ENCODE measurements at places on chromosomes 5 and 9.
A peak's percentile ranks its signal among the peaks of the same experiment; 100 is the strongest.

DNA sequence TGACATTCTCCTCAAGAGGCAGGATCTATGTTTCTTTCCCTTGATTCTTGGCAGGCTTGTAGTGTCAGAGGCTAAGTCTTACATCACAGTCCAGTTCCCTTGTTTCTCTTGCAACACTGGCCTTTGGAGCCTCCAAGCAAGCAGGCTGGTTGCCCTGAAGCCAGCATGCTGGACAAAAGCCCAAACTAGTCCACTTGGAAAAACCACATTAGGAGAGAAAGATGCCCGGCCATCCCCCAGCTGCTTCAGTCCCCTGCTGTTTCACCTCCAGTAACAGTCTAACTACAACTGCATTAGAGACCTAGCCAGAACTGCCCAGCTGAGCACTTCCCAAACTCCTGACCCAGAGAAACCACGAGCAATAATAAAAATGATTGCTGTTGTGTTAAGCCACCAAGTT, 87.6 kb downstream of the ADAMTS6 start:
- DNase-seq = no peak

GRCh38 chr9:5869315-5870019, 21.2 kb upstream of the MLANA start:
- DNase-seq = no peak

- no peak for DNase-seq
Observed at GRCh38 chr5:38382898-38383297, 124.5 kb downstream of the EGFLAM start.

DNA sequence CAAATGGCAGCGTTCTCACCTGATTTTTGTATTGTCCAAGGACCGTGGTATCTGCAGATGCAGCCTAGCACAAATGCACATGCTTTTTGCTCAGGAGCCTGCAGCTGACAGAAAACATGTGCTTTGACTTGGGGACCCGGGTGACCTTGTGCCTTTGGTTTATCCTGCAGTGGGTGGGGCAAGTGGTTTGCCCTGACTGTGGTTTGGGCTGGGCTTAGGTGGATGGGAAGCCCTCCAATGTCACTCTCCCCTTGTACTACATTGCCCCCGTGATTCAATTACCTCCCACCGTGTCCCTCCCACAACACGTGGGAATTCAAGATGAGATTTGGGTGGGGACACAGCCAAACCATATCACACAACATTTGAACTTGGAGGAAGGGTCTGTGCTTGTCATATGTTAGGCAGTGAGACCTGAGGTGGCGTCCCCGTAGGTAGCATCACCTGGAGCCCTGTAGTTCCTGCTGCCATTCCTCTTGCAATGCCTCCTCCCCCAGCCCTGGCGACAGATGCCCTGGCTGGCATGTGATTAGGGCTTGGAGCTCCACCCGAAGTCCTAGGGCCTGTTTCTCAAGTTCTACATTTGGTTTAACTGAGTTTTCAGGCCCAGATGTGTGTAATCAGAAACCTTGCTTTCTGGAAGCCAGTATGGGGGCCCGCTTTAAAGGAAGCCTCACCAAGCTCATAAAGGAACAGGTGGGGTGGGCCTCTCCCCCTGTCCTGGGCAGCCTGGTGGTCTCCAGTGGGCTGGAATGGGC, 2.1 kb downstream of the ANKRD33B start:
- DNase-seq = peak; percentile 16

- no peak for DNase-seq
Observed at GRCh38 chr5:68180121-68181038, 35.2 kb upstream of the PIK3R1 start.

DNA sequence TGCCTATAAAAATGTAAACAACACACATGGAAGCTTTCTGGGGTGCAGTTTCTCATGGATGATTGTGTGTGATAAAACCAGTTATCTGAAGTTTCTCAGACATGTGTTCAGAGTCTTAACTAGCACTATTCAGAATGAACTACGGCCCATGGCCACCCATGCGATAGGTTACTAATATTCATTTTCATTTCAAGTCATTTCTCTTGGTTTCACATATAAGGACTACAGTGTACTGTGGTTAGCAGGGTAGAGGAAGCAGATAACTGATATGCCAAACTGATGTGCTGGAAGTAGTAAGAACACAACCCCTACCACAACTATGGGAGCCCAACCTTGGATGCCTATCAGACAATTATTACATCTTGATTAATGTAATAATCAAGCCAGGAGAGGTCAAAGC, 372.1 kb downstream of the DTWD2 start:
- no peak for DNase-seq

GRCh38 chr9:126965077-126965476, 50.5 kb downstream of the RALGPS1 start:
- DNase-seq = no peak

- DNase-seq = no peak
Observed at GRCh38 chr5:444226-444625, 1.2 kb downstream of the EXOC3 start.

DNA sequence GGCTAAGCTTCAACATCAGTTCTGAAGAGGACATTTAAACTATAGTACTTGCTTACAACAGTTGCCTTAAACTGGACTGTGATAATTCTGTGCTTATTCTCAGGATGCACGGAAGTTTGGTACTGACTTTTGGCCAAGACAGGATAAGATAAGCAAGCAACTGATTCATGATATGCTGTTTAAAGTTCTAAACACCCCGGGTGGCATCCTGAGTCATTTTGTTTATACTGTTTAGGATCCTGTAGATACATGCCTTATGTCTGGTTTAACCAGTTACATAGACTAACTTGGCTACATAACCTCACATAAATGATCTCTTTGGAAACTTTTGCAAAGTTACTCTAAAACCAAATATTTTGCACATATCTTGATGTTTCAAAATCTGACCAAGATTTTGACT, 95.9 kb downstream of the CDH9 start:
- no peak for DNase-seq

- DNase-seq = no peak
Observed at GRCh38 chr5:125987677-125988255, 435.4 kb upstream of the GRAMD2B start.

GRCh38 chr5:141878186-141878710, at the start of gene PCDH1:
Gene PCDH1, minus strand, starts transcription at chr5:141878410. Its CDS starts 148 bp downstream, at chr5:141878262.
- peak; percentile 22 for DNase-seq

GRCh38 chr5:160472482-160472881, 50.8 kb downstream of the PTTG1 start:
- no peak for DNase-seq

GRCh38 chr5:63655043-63655442, 307.2 kb downstream of the HTR1A start:
- no peak for DNase-seq

- peak; percentile 92 for DNase-seq
Observed at GRCh38 chr9:114397848-114398605, 10.2 kb upstream of the AKNA start.

GRCh38 chr5:80324912-80325311, 5.1 kb downstream of the SPZ1 start:
- no peak for DNase-seq

DNA sequence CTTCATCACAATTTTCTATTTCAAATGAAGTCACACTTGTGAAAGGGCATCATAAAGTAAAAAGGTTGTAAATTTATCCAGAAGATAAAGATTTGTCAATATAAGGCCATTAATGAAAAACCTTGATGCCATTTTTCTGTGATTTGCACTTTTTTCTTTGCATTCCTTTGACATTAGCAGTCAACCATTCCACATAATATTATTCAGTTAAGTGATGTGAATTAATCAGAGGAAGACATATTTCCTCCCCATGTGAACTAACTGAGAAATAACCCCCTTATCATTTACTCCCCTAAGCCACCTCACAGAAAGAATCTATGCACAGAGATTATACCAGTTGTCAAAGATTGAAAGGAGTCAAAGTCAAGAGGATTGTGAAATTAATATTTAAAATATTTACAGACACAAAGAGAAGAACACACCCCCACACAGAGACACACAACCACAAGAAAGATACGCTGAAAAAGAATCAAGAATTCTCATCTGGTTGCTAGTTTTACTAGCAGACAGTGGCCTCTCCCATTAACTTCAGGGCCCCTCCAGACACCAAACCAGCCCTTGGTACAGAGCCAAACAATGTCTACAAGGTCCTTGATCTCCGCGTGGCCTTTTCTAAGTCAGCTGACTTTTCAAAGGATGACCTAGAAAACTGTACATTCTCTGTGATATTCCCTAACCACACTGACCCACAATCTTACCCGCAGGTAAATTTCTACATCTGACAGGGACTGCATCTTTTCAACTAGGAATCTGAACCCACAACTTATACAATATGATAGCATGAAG, 29.5 kb downstream of the GNAQ start:
- DNase-seq = no peak

DNA sequence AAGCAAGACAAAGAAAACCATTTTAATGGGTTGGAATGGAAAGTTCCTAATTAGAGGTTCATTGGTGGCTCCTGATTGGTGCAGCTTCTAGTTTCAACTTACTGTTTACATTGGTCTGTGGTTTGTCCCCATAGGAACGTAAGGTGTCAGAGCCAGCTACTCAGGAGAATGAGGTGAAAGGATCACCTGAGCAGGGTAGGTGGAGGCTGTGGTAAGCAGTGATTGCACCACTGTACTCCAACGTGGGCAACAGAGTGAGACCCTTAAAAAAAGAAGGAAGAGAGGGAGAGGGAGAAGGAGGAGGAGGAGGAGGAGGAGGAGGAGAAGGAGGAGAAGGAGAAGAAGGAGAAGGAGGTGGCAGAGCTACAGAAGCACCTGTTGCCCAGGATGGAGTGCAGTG, 30.4 kb downstream of the KCNIP1 start:
- no peak for DNase-seq

DNA sequence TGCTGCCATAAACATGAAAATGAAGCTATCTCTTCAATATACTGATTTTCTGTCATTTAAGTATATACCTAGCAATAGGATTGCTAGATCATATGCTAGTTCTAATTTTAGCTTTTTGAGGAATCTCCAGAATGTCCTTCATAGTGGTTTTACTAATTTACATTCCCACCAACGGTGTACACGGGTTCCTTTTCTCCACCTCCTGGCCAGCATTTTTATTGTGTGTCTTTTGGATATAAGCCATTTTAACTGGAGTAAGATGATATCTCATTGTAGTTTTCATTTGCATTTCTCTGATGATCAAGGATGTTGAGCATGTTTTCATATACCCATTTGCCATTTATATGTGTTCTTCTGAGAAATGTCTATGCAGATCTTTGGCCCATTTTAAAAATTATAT, 446.5 kb downstream of the GABRG2 start:
- no peak for DNase-seq

- no peak for DNase-seq
Observed at GRCh38 chr9:86324901-86325300, 29.3 kb downstream of the TUT7 start.

- DNase-seq = no peak
Observed at GRCh38 chr9:1738511-1739100, 276.5 kb upstream of the SMARCA2 start.

- no peak for DNase-seq
Observed at GRCh38 chr9:114205171-114206015, 50.1 kb downstream of the COL27A1 start.

- DNase-seq = no peak
Observed at GRCh38 chr5:111743512-111743911, 13.5 kb downstream of the NREP start.

- no peak for DNase-seq
Observed at GRCh38 chr5:143521141-143521540, 117.7 kb upstream of the NR3C1 start.

DNA sequence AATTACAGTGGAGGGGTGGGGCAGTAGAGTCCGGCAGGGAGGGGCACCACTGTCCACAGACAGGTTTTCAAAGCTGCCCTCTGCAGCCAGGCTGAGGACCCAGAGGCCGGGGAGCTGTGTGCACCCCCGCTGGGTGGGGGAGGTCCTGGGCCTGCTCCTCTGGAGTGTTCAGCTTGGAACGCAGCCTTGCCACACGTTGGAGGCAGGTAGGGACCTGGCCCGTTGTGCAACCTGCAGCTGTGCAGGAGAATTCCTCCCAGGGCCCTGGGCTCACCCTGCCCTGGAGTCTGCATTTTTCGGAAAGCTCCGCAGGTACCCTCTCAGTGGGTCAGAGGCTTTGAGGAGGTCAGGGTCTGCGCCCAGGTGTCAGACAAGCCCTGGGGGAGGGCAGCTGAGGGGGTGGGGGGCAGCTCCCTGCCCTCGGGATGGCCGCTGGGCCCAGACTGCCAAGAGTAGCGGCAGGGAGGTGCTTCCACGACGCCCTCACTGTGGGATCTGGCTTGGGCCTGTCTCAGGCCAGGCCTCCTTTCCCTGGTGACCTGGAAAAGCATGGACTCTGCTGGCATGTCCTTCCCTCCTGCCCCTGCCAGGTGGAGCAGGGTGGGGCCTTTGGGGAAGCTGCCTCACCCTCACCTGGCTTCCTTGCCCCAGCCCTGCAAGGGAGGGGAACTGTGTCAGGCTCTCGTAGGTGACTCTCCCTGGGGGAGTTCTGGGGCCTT, 29.5 kb downstream of the RXRA start:
- DNase-seq = no peak

DNA sequence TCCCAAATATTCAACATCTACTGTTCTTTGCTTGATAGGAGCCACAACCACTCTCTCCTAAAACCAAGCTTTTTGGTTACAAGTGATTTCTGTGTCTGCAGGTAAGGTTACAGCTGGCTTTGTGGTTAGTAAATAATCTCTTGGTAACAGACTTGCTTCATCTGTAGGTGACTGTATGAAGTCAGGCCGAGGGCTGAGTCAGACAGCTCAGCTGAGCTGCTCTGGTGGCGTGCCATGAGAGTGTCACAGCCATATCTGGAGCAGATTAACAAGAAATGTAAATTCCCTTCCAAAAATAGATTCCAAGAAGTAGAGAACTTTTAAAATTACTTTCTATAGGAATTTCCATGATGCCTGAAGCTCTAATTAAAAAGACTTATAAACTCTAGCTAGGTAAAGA, 23.7 kb upstream of the TAS2R1 start:
- DNase-seq = no peak

DNA sequence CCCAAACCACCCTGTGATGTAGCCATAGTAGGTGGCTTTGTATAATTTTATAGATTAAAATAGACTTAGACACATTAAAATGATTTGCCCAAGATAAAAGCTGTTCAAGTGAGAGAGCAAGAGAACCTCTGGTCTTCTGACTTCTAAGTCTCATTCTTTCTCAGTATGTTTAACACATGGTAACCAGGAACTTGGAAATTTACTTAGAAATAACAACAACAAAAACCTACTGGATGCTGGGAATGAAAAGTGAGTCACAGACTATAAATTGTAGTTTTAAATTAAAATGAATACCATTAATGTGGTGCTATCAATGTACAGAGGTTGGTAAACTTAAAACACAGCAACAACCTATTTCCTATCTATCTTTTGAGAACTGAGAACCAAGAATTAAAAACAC, 30.4 kb downstream of the HMGCR start:
- no peak for DNase-seq

GRCh38 chr9:131912671-131913070, 167.0 kb downstream of the MED27 start:
- DNase-seq = no peak

GRCh38 chr9:7228726-7229125, 471.0 kb downstream of the KDM4C start:
- no peak for DNase-seq

DNA sequence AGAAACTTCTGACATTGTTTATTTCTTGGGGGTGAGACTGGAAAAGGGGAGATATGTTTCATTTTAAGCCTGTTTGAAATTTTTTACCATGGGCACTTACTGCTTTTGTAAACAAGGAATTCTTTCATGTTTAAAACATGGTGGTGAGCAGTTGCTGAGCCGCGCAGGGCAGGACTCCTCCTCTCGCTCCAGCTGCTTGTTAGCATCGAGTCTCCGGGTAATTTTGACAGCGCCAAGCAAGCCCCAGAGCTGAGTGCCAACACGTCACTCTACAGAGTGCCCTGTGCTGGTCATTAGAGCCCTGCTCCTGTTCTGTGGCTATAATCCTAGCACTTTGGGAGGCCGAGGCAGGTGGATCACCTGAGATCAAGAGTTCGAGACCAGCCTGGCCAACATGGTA, 116.5 kb upstream of the MSX2 start:
- DNase-seq = no peak
